PC-3 (cell line): ENCODE measurements at places on chromosomes 6 and 20.

GRCh38 chr6:160742090-160742489, 40.0 kb downstream of the PLG start:
- no peak for DNase-seq

- DNase-seq = no peak
Measured at GRCh38 chr20:48002517-48002970, 217.3 kb upstream of the SULF2 start.

GRCh38 chr6:90816764-90817163, 229.9 kb upstream of the MAP3K7 start:
- DNase-seq = no peak

GRCh38 chr6:160102399-160102798, 19.2 kb upstream of the SLC22A1 start:
- no peak for DNase-seq

- DNase-seq = no peak
Measured at GRCh38 chr6:107932580-107932979, 25.4 kb downstream of the SEC63 start.

- DNase-seq = no peak
Measured at GRCh38 chr6:127451388-127451787, 7.8 kb downstream of the KIAA0408 start.

DNA sequence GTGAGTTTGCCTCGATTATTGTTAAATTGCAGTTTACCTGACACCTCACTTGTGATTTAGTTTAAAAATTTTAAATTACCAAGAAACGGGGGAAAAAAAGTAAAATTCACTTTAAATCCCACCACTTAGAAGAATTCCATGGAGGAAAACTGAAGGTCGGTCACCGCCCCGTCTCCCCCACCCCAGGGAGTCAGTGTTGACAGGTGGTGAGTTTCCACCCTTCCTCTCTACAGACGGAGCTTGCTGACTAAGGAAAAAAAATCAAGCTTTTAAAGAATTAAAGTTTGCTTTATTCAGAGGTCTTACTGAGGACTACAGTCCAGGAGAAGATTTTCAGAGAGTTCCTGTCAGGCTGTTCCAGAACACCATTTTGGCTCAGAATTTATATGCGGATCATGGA, 42.3 kb downstream of the SLC22A1 start:
- DNase-seq = no peak

- peak; percentile 71 for DNase-seq
Measured at GRCh38 chr20:52379723-52380336, 188.3 kb upstream of the ZFP64 start.
